ENCODE measurements at places on chromosomes 4 and X.

GRCh38 chr4:142703694-142704309 is 142.3 kb downstream of the INPP4B start:
- DNase-seq = no peak

GRCh38 chr4:108889696-108890483 is 127.0 kb upstream of the ETNPPL start:
- no peak for DNase-seq

- DNase-seq = no peak
These were observed 124.9 kb upstream of the POF1B start for GRCh38 chrX:85504381-85504780.

DNA sequence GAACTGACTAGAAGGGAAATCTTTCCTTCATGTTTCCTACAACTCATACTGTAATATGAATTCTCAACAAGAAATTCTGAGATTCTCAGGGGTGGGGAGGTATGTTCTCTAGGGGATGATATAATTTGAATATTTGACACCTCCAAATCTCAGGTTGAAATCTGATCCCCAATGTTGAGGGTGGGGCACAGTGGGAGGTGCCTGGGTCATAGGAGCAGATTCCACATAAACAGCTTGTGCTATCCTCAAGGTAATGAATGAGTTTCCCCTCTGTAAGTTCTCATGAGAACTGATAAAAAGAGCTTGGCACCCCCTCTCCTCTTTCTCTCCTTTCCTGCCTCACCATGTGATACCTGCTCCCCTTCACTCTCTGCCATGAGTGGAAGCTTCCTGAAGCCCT is 21.5 kb downstream of the FBXW7 start:
- no peak for DNase-seq

GRCh38 chr4:109015413-109015810 is 252.6 kb upstream of the ETNPPL start:
- DNase-seq = no peak
